Epithelial cell of esophagus (primary cell): ENCODE measurements at places on chromosomes 4 and X.

DNA sequence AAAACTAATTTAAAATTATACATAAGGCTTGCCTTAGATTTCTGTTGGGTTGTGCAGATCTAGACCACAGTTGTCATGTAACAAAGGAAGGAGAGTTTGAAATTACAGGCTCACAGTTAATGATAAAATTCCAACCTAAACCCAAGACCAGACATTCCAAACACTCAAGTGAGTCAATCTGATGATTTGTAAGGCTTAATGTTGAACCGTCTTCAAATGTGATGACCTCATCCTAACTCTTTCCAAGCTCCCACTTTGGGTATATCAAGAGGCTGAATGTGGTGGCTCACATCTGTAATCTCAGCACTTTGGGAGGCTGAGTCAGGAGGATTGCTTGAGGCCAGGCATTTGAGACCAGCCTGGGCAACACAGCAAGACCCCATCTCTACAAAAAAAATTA, 149.2 kb downstream of the TBL1X start:
- peak; percentile 35 for DNase-seq

- DNase-seq = no peak
Observed at GRCh38 chrX:97065066-97065465, 181.4 kb downstream of the RPA4 start.

- no peak for DNase-seq
Observed at GRCh38 chr4:83865417-83866150, 329.7 kb downstream of the GPAT3 start.

DNA sequence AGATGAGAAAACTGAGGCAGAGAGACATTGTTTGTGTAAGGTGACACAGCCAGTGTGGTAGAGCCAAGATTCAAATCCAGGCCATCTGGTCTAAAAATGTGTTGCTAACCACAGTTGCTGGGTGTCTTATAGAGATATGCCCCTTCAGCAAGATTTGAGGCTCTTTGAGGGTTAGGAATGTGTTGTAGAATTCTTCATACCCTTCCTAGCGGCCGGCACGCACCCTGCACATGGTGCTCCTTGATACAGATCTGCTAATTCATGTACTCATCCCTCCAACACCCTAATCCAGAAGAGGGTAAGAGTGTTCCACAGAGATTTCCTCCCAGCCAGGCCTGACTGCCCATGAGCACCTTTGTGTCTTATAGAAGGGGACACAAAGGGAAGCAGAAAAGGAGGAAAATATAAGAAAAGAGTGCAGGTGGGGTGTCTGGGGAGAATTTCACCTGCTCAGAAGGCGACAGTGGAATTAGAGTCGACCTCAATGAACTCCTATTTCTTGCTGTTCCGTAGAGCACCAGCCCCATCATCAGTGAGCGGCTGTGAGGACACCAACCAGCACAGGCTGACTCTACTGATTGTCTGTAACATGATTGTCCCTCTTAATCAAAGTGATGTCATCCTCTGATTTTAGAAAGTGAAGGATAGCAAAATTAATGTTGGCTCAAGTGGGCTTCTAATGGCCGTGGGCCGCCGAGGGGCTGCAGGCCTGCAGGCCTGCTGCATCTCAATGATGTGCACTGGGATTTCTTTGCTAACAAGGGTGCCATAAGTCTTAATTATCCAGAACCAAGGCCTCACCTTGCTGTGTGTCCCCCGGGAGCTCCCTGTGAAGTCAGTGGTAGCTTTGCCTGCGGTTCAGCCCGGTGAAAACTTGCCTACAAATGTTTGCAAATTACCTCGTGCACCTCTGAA, 24.2 kb upstream of the SMIM20 start:
- DNase-seq = no peak

DNA sequence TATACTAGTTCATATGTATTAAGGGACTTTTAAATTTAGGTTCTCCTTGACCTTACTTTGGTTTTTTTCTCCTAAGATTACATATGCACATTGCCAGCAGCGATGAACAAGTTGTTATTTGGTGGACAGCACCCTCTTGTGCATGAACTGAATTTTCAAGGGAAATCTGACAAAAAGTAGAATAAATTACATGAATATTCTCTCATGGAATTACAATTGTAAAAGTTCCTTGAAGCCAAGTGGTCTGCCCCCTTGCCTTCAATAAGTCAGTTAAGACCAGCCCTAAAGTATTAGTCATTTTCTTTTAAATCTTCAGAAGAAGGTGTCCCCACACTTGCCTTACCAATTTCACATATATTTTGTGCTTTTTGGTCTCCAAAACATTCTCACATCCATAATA, 30.7 kb upstream of the SMARCA5 start:
- peak; percentile 57 for DNase-seq

DNA sequence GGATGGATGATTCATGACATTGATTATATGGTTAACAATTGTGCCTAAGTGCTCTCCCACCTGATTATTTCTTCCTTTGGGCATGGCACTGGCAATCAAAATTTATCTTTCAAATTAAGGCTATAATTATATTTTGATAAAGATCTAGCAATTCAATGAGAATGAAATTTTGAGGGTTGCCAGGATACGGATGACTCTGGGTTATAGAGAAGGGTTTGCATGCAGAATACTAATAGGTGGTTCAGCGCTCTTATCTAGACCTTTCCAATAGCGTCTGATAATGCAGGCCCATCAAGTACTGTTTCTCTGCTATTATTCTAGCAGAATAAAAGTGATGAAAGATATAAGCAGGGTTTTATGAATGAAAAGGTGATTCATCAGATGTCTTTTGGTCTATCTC, 74.9 kb upstream of the SCML1 start:
- peak; percentile 8 for DNase-seq

- DNase-seq = peak; percentile 55
Observed at GRCh38 chr4:159227378-159227777, 124.5 kb downstream of the RAPGEF2 start.

- no peak for DNase-seq
Observed at GRCh38 chrX:10102046-10102704, 54.6 kb upstream of the CLCN4 start.

DNA sequence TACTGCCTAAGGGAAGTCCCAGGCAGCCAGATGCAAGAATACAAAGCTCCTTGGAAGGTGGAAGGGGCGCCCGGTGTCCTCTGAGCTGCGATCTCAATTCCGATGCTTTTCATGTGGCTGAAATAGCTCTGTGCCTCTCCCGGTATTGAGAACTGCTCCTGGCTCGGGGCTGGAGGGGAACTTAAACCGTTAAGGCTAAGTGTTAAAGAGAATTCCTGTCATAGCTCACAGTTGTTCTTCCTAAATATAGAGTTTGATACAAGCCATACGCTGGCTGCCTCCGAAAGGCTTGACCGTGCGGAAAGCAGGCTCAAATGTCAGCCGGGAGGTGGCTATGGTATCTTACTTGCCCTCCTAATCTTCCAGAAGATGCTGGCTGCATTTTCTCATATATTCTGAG, at the start of gene SMPX:
Gene SMPX, minus strand, starts transcription at position 157 of the 400 bp plus-strand sequence. CDS start 3,826 bp downstream, outside the sequence.
- no peak for DNase-seq

DNA sequence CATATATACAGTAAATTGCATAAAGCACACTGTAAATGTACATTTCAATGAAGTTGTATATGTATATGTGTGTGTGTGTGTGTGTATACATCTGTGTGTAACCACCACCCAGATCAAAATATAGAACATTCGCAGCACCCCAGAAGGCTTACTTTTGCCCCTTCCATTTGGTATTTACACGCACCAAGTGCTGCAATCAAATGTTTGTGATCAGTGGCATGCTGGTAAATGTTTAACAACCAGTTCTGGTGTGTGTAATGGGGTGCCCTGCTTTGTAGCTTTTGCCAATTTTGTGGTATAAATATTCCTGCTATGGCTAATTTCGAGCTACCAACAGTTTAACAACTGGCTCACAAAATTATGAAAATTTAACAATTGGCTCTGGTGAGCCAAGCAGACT, 101.3 kb downstream of the RTL5 start:
- DNase-seq = no peak

- no peak for DNase-seq
Observed at GRCh38 chr4:154035341-154035740, 246.5 kb upstream of the SFRP2 start.

GRCh38 chrX:101759000-101759399, 99.3 kb upstream of the ARMCX2 start:
- peak; percentile 44 for DNase-seq

DNA sequence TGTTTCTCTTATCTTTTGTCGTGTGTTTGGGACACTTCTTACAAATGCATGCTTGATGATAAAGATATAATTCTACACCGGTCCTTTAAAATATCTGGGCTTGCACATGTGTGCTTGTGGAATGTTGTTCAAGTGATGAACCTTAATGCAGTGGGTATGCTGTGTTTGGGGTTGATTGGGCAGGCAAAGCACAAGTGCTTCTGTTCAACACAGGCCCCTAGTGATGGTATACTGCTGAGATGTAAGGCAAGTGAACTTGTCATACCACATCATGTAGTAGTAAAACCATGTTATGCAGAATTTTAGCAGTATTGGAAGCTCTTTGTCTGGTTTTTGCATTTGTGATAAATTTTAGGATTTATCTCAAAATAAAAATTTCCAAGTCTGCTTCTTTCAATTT, 23.9 kb downstream of the TBC1D19 start:
- DNase-seq = no peak

DNA sequence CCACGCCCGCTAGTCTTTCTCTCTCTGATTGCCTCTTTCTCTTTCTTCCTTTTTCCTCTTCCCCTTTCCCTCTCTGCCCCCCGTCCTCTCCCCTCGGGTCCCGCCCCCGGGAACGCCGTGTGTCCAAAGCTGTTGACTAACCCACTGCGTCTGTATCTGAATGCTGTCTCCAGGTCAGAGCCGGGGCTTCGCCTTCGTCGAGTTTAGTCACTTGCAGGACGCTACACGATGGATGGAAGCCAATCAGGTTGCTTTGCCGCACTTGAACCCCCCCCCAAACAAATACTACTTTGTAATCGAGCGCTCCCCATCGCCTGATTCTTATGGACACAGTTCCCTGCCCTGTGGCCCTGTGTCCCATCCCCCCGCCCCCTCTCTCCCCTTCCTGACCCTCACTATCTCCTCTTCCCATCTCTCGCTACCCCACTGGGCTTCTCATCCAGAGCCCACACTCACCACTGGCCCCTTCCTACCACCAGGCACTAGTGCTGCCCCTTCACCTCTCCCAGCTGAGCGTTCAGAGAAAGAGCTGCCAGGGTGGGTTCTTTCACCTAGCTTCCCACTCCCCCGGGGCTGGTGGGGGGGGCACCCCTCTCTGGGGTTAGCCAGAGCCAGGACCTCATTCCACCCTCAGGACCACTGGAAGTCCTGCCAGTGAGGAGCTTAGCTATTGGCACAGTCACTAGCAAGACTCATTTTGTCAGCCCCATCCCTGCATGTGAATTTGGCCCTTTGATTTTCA, 18.6 kb upstream of the UBA1 start:
- no peak for DNase-seq

- peak; percentile 71 for DNase-seq
Observed at GRCh38 chr4:122836941-122837340, 10.3 kb downstream of the FGF2 start.

GRCh38 chr4:158728236-158728635, 5.0 kb upstream of the PPID start:
- DNase-seq = no peak

DNA sequence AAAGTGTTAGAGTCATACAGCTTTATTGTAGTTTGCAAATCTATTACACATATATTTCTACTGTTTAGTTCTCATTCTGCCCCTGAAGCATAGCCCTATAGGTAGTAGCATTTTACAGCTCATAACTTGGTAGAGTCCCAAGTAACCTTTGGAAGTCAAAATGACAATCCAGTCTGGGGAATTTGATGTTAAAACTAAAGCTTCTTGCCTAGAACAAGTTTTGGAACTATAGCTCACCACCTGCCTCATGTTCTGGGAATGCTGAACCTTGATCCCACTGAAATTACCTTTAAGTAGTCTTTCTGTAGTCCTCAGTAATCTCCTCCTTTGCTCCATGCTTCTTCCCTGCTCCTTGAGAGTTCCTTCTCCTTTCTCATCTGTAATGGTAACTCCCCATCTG, 8.4 kb downstream of the UGT8 start:
- DNase-seq = no peak

GRCh38 chr4:152021788-152022438, 261.1 kb upstream of the GATB start:
- no peak for DNase-seq

GRCh38 chr4:3399277-3400194, 42.2 kb upstream of the HGFAC start:
- peak; percentile 28 for DNase-seq

- peak; percentile 71 for DNase-seq
Observed at GRCh38 chr4:6873792-6874461, 35.7 kb upstream of the TBC1D14 start.

DNA sequence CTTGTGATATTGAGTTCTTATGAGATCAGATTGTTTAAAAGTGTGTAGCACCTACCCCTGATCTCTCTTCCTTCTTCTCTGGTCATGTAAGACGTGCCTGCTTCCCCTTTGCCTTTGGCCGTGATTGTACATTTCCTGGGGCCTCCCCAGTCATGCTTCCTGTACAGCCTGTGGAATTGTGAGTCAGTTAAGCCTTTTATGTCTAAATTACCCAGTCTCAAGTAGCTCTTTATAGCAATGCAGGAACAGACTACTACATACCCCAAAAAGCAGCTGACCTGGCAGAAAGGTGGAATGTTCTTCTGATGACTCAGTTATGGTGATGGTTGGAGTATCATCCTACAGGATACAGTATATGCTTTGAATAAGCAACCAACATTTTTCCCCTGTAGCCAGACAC, 11.4 kb upstream of the MCUB start:
- DNase-seq = peak; percentile 89

- no peak for DNase-seq
Observed at GRCh38 chrX:129549124-129549523, 9.1 kb downstream of the OCRL start.

- DNase-seq = no peak
Observed at GRCh38 chrX:9693307-9694001, 72.2 kb downstream of the GPR143 start.

DNA sequence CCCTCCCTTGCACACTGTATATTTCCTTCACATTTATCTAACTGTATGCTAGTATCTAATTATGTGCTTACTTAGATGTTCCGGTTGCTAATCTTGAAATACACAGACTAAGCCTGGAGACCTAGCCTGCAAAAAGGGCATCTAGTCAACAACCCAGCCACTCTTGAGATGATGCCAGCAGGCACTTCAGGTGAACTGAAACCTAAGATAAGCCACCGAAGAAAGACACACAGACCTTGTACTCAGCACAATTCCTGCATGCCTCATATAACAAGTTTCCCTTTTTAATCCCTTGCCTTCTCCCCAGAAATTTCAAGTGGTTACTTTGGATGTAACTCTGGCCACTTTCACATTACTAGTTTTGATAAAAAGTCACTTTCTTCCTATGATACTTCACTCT, 2506.6 kb downstream of the ARAP2 start:
- DNase-seq = no peak

DNA sequence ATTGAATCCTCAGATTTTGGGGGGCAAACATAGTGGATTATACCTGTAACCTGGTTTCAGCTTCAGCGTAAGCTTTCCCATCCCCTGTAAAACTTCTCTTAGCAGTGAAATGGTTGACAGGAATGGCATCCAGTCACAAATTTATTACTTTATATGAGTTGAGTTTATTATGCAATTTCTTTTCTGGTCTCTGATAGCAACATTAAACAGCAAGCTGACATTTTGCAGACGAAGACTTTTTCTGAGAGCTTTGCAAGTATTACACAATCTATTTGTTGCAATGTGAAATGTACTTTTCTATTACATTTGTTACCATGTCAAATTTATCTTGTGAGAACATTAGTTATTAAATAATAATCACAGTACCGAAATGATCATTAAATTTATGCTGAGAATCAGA, 60.6 kb downstream of the GSPT2 start:
- DNase-seq = peak; percentile 0
